Peyer's patch (tissue), 4 donors: ENCODE measurements at places on chromosomes 2 and 18.
A peak's percentile ranks its signal among the peaks of the same experiment; 100 is the strongest.

- no peak for DNase-seq
These were observed 40.7 kb upstream of the BBS5 start for GRCh38 chr2:169438466-169439072.

DNA sequence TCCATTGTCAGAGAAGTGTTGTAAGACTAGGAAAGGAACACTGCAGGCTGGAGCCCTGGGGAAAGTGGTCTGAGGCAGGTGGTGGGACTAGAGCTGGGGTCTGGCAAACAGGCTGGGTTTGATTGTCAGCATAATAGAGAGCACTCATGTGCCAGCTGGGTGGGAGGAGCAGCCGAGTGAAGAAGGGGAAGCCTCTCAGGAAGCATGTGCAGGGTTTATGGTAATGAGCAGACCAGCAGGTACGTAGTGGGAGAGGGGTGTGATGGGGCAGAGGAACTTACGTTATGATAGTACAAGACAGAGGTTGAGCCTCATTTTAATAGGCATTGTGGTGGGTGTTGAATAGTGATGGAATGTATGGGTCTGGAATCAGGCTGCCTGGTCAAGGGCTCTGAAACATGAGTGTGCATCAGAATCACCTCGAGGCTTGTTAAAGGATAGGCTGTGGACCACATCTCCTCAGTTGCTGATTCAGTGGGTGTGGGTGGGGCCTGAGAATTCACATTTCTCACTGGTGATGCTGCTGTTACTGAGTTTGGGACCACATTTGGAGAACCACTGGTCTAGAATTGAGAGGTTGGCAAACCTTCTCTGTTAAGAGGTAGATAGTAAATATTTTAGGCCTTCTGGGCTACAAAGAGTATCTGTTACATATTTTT, 1.7 kb upstream of the MGAT5 start:
- no peak for DNase-seq

- peak; percentile 49 for DNase-seq
These were observed 1.6 kb downstream of the DSC2 start for GRCh38 chr18:31100436-31101182.

DNA sequence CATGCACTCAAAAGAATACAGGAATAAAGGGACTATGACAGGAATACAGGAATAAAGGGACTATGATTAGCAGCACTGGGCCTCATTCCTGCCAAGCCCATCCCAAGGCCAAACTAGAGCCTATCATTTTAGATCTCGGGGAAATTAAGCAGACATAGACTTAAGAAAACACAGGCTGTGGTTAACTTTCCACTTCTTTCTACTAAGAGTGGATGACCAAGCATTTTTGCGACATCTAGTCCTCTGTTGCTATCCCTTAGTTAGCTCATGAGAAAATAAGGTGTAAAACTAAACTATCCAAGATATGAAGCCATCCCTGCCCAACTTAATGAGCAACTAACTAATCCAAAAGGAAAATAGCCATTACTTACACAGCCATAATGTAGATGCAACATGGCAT, 5.9 kb downstream of the LYPD1 start:
- DNase-seq, result no peak

- DNase-seq, result no peak
These were observed 69.3 kb downstream of the SUMO1 start for GRCh38 chr2:202169131-202169530.
